Retinal pigment epithelial cell (primary cell): ENCODE measurements at places on chromosomes 7 and 10.
A peak's percentile ranks its signal among the peaks of the same experiment; 100 is the strongest.

GRCh38 chr7:13989126-13989948, at the start of gene ETV1:
TSS of gene ETV1 (minus strand) at chr7:13989666. CDS start at chr7:13989052, 614 bp downstream.
- DNase-seq: no peak

DNA sequence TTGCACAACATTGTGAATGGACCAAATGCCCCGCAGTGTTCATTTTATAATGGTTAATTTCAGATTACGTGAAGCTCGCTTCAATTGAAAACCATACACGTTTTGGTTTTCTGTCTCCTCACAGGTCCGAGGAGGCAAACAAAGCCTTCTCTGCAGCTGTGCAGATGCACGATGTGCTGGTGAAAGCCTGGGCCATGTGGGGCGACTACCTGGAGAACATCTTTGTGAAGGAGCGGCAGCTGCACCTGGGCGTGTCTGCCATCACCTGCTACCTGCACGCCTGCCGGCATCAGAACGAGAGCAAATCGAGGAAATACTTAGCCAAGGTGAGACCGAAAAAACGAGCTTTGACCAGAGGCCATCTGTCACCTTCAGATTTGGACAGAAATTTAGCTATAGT, 110.3 kb downstream of the TRRAP start:
- DNase-seq: no peak

DNA sequence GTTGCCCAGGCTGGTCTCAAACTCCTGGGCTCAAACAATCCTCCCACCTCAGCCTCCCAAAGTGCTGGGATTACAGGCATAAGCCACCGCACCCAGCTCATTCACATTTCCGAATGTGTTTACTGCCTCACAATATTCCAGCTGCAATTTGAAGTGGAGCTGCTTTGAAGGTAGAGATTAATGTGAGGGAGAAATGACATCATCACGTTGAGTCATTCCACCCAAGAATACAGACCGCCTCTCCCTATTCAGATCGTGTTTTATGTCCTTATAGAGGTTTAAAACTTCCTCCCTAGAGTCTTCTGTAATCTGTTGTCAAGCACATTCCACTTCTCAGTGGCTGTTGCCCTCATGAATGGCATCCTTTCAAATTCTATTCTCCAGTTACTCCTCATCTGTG, 100.4 kb upstream of the PDGFA start:
- DNase-seq: peak; percentile 21

- no peak for DNase-seq
Observed at GRCh38 chr7:150325110-150325611, 1.8 kb upstream of the ACTR3C start.

DNA sequence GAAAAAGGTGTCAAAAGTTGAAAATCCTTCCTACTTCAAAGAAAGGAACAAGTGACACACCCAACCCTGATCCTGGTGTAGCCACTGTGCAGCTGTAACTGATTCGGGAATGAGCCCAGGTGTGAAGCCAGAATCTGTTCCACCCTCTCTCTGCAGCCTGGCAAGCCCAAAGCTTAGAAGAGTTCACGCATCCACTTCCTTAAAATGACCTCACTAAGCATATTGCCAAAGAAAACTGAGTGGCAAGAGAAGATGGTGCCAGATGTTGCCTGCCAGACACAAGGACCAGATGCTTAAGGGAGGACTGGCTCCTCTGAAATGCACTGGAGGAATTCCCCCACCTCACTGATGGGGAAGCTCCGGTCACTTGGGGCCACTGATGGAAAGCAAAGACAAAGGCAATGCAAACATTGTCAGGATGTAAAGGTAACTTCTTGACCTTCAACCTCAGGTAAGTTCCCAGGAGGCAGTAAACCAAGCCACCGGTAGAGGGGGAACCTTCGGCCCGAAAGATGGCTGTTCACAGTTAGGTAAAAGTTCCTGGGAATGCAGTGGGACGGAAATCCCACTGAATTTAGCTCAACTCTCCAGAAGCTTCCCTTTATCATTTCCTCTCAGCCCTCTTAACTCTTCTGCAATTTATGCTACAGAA, 554.9 kb downstream of the KCNMA1 start:
- no peak for DNase-seq
